ENCODE measurements at places on chromosomes 3 and 15.

DNA sequence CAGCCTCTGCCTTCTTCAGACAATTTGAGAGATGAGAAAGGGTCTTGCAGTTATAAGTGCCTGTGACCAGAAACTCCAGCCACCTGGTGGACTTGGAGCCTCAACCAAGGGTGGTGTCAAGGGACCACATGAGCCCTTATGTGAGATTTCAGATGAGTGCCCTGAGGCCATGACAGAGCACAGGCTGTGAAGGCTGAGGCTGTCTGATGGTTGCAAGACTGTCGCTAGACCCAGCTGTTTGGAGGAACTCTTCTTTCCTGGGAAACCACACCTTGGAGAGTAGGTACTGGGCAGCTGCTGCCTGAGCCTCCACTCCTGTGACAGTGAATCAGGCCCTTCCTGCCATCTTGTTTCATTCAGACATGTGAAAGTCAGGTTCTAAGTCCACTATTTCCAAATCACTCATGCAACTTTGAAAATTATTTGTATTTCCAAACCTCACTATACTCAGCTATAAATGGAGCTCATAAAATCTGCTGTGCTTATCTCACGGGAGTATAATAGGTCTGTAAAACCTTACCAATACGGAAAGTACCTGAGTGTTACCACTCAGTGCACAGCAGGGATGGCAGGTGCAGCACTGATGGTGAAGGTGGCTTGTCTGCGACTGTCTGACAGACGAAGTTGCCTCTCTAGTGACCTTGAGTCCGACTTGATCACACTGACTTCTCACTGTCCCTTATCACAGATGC, 99.4 kb downstream of the RPL39L start:
- H3K27ac ChIP-seq = no peak overlapping the region
- no peak for DNase-seq
- H3K27me3 ChIP-seq = no peaks in the 10 kb centered on the region
- no peak overlapping the region for H3K4me3 ChIP-seq
- H3K4me1 ChIP-seq = peaks cover 9% of the 10 kb centered on the region

- H3K27me3 ChIP-seq = peaks cover 2% of the 10 kb centered on the region
- H3K36me3 ChIP-seq = no peaks in the 10 kb centered on the region
- H3K4me3 ChIP-seq = no peak overlapping the region
- DNase-seq = no peak
- no peak overlapping the region for H3K27ac ChIP-seq
These were observed 68.8 kb upstream of the ABHD2 start for GRCh38 chr15:89019436-89019835.

GRCh38 chr3:144953959-144954358, 982.3 kb downstream of the DIPK2A start:
- no peak overlapping the region for H3K4me3 ChIP-seq
- H3K4me1 ChIP-seq = no peaks in the 10 kb centered on the region
- DNase-seq = no peak
- no peaks in the 10 kb centered on the region for H3K27me3 ChIP-seq
- H3K36me3 ChIP-seq = no peaks in the 10 kb centered on the region

DNA sequence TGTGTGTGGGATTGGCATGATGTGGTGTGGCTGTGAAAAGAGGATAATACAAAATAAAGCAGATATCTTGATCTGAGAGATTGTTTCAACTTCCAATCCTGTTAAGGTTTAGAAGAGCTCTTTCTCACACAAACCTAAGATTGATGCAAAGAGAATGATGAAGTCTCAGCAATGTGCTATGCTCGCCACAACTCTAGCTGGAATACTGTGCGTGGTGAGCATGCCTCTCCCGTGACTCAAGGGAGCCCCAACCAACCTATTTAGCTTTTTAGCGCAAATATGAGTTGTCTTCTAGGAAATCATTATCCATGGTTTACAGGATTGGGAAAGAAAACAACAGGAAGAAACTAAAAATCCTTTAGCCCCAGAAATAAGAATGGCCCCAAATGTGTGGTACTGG, 28.5 kb downstream of the BTLA start:
- H3K4me1 ChIP-seq = no peaks in the 10 kb centered on the region
- no peaks in the 10 kb centered on the region for H3K36me3 ChIP-seq
- H3K27ac ChIP-seq = peak overlapping the region; percentile 14
- H3K4me3 ChIP-seq = no peak overlapping the region

DNA sequence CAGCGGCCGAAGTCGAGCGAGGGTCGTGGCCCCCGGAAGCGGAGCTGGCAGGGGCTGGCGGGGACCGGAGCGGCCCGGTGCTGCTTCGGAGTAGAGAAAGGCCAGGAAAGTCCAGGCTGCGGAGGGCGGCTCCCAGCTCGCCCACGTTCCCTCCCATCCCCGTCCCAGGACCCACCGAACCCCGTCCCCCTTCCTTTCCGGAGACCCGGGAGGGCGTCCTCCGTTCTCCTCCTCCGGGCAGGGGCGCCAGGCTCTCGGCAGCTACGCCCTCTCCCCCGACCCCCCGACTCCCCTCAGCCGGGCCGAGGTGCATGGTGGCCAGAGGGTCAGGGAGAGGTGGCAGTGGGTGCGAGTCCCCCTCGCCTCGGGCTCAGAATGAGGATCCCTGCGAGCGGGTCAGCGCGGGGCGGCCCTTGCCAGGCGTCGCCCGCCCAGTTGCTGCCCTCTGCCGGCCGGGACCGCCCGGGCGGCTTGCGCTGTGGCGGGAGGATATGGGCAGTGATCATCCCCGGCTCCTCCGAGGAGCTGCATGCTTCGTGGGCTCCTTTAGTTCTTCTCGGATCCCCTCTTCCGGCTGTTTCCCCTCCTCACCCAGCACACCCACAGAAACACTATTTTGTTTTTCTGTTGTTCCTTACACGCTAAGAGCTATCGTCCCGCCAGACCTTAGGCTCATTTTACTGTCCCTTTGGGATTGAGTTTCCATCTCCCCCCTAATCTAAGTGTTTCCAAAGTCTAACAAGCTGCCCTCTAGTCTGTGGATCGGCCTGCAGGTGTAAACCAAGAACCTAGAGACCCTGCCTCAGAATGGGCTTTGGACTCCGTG, 744 bp upstream of the ALDH1A2 start:
- H3K36me3 ChIP-seq = no peaks in the 10 kb centered on the region
- DNase-seq = no peak
- no peak overlapping the region for H3K27ac ChIP-seq
- H3K27me3 ChIP-seq = peaks cover 63% of the 10 kb centered on the region
- H3K4me1 ChIP-seq = no peaks in the 10 kb centered on the region

DNA sequence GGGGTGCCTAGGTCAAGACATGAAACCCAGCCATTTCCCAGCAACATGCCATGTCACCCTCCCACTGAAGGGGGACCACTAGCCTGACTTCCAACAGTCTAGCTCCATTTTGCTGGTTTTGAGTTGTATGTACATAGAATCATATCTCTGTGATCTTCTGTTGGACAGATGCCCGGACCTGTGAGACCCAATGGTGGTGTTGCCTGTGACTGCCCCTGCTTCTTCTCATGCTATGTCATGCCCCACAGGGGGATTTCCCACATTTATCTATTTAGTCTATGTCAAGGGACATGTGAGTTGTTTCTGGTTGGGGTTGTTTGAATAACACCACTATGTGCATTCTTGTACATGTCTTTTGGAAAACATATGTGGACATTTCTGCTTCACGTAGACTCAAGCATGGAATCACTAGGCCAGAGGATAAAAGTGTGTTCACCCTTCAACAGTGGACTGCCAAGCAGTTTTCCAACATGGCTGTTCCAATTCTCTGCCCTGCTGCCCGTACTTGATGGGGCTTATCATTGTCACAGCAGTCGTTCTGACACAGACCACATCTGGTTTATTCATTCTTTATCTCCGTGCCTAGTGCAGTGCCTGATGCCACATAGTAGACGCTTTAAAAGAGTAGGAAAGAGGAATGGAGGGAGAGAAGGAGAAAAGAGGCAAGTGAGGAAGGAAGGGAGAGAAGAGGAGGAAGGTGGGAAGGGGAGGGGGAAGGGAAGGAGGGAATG, 114.4 kb downstream of the TPRA1 start:
- DNase-seq = no peak
- no peak overlapping the region for H3K4me3 ChIP-seq
- no peaks in the 10 kb centered on the region for H3K36me3 ChIP-seq
- no peaks in the 10 kb centered on the region for H3K4me1 ChIP-seq
- H3K27me3 ChIP-seq = peaks cover 5% of the 10 kb centered on the region
- no peak overlapping the region for H3K27ac ChIP-seq

DNA sequence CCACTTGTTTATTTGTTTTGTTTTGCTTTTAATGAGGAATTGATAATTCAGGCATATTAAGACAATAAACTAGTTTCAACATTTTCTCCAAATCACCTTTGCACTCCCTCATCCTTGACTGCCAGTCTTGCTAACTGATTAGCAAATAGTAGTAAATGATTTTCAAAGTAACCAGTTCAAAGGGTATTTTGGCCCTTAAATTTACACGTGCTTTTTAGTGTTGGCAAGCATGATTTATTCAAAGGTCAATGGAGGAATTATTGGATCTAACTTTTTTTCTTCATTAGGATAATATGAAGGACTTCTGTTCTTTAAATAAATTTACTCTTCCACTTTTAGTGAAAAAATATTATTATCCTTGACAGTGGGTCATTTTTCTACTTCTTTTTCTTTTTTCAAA, 53.8 kb downstream of the BCHE start:
- no peak for DNase-seq
- no peaks in the 10 kb centered on the region for H3K4me1 ChIP-seq
- H3K27ac ChIP-seq = no peak overlapping the region
- H3K27me3 ChIP-seq = no peaks in the 10 kb centered on the region
- no peak overlapping the region for H3K4me3 ChIP-seq

DNA sequence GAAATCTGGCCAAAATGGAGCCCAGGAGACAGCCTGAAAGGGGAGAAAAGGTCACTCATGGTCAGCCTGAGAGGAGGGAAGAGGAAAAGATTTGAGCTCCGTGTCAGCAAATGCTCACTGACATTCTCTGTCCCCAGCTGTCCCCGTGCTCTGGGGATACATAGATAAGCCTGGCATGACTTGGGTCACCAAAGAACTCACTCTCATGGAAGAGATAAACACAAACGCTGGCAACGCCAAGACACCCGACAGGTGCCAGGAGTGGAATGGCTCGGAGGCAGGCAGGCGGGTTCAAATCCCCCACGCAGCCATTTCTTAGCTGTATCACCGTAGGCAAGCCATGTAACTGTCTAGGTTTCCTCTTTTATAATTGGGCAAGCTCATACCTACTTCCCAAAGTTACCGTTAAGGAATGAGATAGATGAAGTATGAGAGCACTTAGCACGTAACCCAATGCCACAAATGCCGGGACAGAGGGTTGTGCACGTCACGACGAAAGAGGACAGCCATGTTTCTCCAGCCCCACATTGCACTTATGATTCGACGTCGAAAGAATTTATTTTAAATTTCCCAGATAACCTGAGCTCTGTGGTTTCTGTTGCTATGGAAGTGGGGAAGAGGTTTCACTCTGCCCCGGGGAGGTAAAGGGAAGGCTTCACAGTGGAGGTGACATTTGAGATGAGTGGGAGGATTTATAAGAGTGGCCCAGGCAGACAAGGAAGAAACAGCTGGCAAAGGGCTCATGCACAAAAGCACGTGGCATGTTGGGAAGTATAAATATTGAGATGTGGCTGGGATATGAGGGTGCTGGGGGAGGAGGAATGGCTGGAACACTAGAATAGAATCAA, 41.4 kb upstream of the TSEN2 start:
- no peaks in the 10 kb centered on the region for H3K36me3 ChIP-seq
- H3K4me3 ChIP-seq = no peak overlapping the region

DNA sequence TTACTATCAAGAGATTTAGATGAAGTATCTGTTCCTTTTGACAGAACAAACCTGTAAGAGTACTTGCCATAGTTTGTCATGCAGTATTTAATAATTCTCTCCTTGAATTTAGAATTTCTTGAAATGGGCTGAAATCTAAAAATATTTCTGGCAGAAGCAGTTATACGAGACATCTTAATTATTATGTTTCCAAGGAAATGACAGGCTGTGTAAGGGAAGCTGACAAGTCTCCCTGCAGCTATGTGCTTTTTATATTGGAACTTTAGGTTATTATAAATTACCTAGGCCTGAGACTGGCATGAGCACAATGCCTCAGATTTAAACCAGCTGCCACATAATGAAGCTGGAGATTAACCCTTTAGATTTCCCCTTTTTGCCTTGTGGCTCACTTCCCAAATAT, 365.0 kb upstream of the EPHA6 start:
- no peak overlapping the region for H3K27ac ChIP-seq
- no peak for DNase-seq
- no peaks in the 10 kb centered on the region for H3K4me1 ChIP-seq
- H3K27me3 ChIP-seq = no peaks in the 10 kb centered on the region
- no peak overlapping the region for H3K4me3 ChIP-seq
- H3K36me3 ChIP-seq = no peaks in the 10 kb centered on the region

- no peaks in the 10 kb centered on the region for H3K4me1 ChIP-seq
- H3K27me3 ChIP-seq = no peaks in the 10 kb centered on the region
- H3K27ac ChIP-seq = no peak overlapping the region
These were observed 39.5 kb downstream of the USP8 start for GRCh38 chr15:50463423-50464358.

- no peak overlapping the region for H3K4me3 ChIP-seq
- no peak for DNase-seq
- H3K27ac ChIP-seq = peak overlapping the region; percentile 88
- no peaks in the 10 kb centered on the region for H3K36me3 ChIP-seq
These were observed 17.6 kb downstream of the BCL2L10 start for GRCh38 chr15:52094811-52095584.

- H3K4me3 ChIP-seq = no peak overlapping the region
- H3K36me3 ChIP-seq = no peaks in the 10 kb centered on the region
- no peak for DNase-seq
These were observed 725.9 kb downstream of the TUSC7 start for GRCh38 chr3:117435506-117435905.

DNA sequence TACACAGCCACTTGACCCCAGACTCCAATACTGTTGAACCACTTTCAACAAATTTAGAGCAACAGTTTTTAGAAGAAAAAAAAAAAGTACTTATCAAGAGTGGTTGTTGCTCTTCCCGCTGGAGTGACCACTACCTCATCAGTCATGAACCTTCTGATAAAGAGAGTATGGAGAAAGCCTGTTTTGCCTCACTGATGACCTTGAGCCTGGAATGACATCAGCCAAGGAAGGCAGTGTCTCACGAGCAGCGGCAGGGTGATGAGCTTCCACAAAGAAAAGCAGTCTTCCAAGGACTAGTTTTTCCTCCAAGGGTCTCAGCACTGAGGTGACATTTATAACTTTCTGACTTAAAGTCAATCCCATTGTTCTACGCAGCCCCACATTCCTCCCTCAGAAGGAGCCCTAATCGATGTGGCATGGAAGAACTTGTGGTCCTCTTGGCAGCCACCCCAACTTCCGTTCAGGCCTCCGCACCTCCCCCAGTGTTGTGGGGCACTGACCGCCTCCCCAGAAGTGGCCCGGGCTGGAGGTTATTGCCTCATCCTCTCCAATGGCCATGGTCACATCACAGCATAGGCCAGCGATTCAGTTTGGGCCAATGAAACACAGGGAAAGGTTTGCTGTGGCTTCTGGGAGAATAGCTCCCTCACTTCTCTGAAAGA, 1.8 kb upstream of the CYP11A1 start:
- no peak overlapping the region for H3K4me3 ChIP-seq
- DNase-seq = no peak
- H3K36me3 ChIP-seq = no peaks in the 10 kb centered on the region
- no peak overlapping the region for H3K27ac ChIP-seq
